AG04450 (cell line): ENCODE measurements at places on chromosomes 5 and 9.
A peak's percentile ranks its signal among the peaks of the same experiment; 100 is the strongest.

- no peak for DNase-seq
Observed at GRCh38 chr5:9543311-9543920, 2.5 kb downstream of the SEMA5A start.

GRCh38 chr9:70119786-70120185 is 76.1 kb downstream of the MAMDC2 start:
- no peak for DNase-seq

GRCh38 chr5:38772471-38772870 is 73.3 kb upstream of the OSMR start:
- DNase-seq, result no peak

DNA sequence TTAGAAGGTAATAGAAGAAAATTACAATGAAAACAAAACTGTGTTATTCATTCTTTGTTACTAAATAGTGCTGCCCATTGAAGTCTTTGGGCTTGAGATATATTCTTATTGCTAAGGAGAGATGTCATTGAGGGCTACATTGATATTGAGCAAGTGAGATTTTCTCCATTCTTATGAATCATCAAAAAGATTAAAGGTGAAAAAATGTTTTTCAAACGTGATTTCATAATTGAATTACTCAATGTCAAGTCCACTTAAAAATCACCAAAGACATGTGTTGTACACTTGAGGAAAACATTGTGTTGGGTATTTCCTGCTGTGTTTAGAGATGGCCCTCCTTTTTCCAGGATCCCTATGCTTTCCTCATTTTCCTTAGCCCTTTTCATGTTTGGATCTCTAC is 448.1 kb downstream of the NFIB start:
- no peak for DNase-seq

- DNase-seq, result no peak
Observed at GRCh38 chr9:112555101-112555643, 68.5 kb downstream of the KIAA1958 start.

- DNase-seq, result no peak
Observed at GRCh38 chr9:14031810-14032209, 282.1 kb downstream of the NFIB start.

DNA sequence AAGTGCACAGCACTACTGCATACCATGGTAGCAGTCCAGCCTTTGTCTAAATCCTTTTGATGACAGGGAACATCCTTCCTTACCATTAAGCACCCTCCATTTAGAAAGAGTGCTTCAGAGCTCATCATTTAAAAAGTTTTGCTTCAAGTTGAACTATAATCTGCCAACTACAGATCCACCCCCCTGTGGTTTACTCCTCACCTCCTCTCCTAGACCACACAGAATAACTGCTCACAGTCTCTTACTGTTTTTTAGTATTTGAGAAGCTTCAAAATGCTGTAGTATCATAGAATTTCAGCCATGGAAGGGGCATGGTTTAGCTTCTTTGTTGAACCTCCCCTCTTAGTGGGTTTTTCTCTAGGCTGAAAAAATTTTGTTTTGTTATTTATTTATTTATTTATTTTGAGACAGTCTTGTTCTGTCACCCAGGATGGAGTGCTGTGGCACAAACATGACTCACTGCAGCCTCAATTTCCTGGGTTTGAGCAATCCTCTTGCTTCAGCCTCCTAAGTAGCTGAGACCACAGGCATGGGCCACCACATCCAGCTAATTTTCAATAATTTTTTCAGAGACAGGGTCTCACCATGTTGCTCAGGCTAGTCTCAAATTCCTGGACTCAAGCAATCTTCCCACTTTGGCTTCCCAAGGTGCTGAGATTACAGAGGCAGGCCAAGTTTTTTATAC is 384.3 kb upstream of the RFX3 start:
- no peak for DNase-seq

DNA sequence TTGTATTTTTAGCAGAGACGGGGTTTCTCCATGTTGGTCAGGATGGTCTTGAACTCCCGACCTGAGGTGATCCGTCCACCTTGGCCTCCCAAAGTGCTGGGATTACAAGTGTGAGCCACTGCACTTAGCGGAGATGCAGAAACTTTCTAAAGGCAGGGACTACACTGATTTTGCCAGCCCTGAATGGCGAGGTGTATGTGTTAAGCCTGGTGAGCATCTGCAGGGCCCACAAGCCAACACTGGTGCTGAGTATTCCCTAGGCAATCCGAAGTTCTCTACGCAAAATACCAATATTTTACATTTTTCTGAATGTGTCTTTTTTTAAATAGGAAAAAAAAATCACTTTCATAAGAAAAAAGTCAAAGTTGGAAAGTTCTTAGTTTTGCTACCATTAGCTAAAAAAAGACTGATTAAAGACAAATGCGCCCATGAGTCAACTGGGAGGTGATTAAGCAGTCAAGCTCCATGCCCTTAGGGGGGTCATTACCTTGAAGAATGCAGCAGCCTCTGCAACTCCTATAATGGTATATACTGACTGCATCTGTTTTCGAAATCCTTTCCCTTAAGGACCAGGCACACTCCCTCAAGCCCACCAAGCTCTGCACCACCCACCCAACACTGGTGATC is 502.8 kb downstream of the BNC2 start:
- DNase-seq, result no peak

GRCh38 chr9:93809204-93809940 is 145.8 kb downstream of the BARX1 start:
- DNase-seq, result no peak

GRCh38 chr9:69835277-69836080 is 14.9 kb downstream of the CFAP95 start:
- no peak for DNase-seq

- peak; percentile 46 for DNase-seq
Observed at GRCh38 chr5:67015541-67016191, 180.9 kb downstream of the CD180 start.

GRCh38 chr5:36300191-36300926 is 1.3 kb downstream of the RANBP3L start:
- no peak for DNase-seq

GRCh38 chr5:152688561-152689249 is 283.6 kb upstream of the NMUR2 start:
- no peak for DNase-seq

GRCh38 chr5:165187815-165188214 is 1682.4 kb downstream of the MAT2B start:
- no peak for DNase-seq

- DNase-seq, result no peak
Observed at GRCh38 chr5:15669826-15670225, 169.8 kb downstream of the FBXL7 start.

DNA sequence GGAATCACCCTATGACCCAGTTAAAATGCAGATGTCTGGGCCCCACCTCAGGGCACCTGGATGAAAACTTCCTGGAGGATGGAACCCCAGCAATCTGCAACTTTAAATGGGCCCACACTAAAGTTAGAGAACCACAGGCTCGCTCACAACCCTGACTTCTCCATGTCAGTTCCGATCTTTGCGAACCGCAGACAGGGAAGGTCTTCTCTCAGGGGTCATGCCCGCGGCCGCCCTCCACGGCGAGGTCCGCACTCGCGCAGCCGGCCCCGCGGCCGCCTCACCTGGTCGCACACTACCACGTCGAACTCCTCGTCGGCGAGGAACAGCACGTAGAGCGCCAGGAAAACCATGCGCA is 499 bp downstream of the ALG2 start:
- no peak for DNase-seq

- no peak for DNase-seq
Observed at GRCh38 chr9:4082948-4083347, 216.9 kb downstream of the GLIS3 start.

GRCh38 chr9:129867136-129868022 is 32.1 kb downstream of the USP20 start:
- no peak for DNase-seq

- no peak for DNase-seq
Observed at GRCh38 chr5:111427762-111428161, 84.6 kb downstream of the STARD4 start.

DNA sequence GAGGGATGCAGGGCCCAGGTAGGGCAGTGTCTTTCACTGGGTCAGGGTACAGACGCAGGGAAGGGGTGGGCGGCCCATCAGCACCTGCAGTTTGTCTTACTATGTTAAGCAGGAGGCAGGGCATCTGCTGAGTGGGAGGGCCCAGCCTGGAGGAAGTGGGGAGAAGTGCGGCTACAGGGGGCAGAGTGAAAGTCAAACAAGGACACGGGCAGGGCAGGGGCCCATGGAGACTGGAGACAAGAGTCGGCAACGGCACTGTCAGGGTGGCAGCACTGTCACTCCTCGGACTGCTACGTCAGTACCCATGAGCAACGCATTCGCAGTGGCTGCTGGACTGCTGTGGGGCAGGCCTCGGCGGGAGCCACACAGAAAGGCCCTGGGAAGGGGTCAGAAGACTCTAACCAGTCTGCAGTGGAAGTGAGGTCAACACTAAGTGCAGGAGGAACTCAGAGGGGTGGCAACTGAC is 19.7 kb downstream of the CAMSAP1 start:
- no peak for DNase-seq

DNA sequence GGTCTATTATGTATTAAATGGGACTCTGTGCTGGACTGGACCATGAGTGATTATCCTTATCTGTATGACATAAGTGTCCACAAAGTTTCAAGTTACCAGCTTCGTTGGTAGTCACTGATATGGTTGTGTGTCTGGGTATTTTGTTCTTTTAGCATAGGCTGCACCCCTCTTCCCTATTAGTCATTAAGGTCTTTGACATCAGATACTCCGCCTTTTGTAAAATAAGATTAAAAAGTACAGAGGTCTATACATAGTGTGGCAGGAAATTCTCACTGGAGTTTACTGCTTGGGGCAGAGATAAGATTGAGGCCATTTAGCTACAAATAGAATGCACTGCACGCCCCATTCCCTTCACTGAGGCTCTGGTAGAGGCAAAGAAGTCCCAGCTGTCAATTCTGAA is 99.4 kb downstream of the TMEM215 start:
- no peak for DNase-seq

GRCh38 chr9:131781069-131781468 is 41.2 kb upstream of the RAPGEF1 start:
- no peak for DNase-seq

DNA sequence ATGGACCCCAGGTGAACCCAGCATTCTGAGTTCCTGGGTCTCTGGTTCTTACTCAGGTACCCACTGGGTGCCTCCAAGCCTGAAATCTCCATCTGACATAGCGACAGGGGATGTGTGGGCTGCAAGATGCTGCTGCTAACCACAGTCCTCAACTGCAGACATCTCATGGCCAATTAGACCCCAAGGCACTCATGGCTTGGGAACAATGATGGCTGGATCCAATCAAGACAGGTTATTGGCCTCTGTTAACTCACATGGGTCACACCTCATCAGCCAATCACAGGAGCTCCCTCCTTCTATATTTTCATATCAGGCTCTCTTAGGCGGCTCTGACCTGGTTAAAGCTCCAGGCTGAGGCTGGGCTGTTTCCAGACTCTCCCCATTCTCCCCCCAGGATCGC is 57.0 kb downstream of the CXXC5 start:
- DNase-seq, result no peak

DNA sequence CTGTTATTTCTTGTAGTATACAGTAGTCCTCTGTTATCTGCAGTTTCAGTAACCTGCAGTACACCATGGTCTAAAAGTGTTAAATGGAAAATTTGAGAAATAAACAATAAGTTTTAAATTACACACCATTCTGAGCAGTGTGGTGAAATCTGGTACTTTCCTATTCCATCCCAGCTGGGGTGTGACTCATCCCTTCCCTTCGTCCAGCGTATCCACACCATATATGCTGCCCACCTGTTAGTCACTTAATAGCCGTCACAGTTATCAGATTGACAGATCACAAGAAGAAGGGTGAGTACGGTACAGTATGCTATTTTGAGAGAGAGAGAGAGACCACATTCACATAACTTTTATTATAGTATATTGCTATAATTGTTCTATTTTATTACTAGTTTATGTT is 28.9 kb downstream of the FAM151B start:
- peak; percentile 46 for DNase-seq

DNA sequence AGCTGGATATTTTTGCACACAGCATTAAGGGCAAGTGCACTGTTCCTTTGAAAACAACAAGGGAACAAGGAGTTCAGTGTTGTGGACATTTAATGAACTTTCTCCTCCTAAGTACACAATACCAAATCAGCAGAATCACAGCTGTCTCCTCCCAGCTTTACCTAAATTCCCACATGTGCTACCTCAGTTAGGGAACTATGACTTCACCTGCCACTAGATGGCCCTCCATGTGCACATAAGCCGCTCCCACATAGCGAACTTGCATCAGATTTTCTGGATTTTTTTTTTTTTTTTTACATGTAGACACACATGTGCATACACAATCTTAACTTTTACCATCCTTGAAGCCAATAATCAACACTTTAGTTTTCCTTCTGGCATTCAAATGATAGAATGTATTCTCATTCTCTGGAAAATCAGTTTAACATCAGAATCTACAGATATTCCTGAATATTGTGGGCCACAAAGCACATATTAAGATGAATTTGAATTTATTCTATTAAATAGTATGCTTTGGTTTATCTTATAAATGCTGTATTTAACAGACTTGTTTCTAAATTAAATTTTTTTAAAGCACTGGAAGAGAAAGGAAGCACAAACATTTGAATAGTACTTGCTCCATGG is 123.6 kb downstream of the PALM2AKAP2 start:
- no peak for DNase-seq

GRCh38 chr5:10634050-10634449 is 70.2 kb downstream of the ANKRD33B start:
- no peak for DNase-seq

DNA sequence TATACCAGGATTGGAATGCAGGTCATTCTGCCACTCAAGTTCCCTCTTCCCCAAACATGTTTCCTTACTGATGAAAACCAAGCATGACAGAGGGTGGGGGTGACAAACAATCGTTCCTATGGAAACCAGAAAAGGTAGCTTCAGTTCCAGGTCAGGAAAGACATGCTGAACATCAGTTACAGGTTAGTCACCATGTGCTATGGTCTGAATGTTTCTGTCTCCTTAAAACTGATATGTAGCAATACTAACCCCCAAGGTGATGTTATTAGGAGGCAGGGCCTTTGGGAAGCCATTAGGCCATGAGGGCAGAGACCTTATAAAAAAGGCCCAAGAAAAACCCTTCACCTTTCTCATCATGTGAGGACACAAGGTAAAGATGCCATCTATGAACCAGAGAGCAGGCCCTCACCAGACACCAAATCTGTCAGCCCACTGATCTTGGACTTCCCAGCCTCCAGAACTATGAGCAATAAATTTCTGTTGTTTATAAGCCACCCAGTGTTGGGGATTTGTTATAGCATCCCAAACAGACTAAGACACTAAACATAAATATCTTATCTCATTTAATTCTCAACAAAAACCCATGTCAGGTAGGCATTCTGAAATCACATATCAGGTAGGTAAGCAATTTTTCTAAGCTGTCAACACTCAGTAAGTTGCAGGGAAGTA is 15.7 kb upstream of the SH3RF2 start:
- DNase-seq, result no peak

- no peak for DNase-seq
Observed at GRCh38 chr5:107496466-107496865, 174.3 kb downstream of the EFNA5 start.
